ENCODE measurements at places on chromosomes 4 and X. TPM values are rescaled to one million over a fixed set of nuclear protein-coding genes. Genes with fewer than 3 reads are reported as not detected.
A peak's percentile ranks its signal among the peaks of the same experiment; 100 is the strongest.

The KIAA1210 gene
- total RNA-seq: not detected

The UFSP2 gene
- 43.0 TPM for total RNA-seq

The TGIF2LX gene
- not detected for total RNA-seq

GRCh38 chr4:139208404-139208945, 31.5 kb upstream of the ELF2 start:
- no peak for DNase-seq

DNA sequence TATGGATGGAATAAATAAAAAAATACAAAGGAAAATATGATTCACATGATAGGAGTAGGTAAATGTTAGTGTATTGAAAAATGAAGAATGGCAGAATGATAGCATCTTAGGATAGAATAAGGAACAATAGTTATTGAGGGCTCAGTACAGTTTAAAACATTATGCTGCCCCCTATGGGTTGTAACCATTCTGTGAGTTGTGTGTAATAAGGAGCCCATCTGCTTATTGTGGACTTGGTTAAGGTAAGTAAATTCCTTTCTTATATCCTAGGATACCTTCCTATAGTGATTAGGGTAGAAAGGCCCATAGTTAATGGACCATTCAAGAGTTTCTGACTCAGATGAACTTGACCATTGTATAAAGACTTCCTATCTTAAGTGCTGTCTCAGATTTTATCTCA, 195.8 kb downstream of the PDHA2 start:
- DNase-seq: peak; percentile 18

DNA sequence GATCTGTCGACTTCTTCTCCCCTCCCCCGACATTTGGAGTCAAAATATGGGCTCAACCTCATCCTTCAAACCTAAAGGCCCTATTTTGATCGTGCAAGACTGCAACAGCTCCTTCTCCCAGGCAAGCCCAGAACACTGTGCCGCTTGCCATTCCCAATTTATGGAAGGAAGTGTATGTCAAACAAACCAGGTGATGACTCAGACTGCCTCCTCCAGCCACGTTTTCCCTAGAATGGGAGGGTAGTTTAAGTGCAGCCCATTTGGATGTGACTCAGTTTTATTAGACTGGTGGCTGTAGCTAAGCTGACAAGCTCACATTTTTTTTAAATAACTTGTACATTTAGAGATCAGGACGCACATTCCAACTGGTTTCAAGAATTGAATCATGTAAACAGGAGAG, 570.4 kb upstream of the DIPK2B start:
- no peak for DNase-seq

DNA sequence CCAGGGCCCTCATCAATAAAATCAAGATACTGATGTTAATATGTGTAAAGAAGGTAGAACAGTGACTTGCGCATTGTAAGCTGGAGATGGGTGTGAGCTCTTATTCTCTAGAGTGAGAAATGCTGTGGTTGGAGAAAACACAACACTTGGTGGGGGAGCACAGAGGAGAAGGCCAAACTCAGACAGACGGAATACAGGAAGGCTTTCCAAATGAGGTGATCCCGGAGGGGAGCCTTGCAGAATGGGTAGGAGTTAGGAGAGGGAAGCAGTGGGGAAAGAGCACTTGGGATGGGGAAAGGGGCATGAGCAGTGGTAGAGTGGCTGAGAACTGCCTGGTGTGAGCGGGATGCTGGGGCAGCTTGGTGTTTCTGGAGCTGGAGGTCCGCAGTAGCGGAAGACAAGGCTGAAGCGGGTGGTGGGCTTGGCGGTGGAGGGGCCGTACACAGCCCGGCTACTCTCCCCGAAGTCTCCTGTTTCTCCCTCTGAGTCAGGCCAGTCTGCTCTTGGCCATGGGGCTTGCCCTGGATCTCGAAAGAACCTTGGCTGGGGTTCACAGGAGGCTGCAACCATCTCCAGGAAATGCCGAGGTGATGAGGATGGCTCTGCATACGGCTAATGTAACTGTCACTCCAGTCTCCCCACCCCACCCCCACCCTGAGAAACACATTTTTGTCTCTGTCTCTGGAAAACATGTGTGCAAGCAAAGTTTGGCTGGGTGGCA, 11.3 kb upstream of the PLAC1 start:
- no peak for DNase-seq

DNA sequence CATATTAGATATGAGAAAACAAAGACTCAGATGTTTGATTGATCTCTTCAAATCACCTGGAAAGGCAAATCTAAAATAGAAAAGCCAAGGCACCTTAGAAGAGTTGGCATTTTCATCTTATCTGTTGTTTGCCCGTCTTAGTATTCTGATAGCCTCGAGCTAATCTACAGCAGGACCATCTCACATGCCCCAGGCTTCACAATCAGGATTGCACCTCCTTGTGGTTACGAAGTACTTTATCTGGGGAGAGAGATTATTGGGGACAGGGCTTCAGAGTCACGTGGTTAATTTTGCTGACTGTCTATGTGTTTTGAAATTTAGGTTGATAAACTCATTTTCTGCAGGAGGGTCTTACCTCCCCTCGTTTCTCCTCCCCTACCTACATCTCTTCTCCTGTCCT, 313.1 kb upstream of the ANXA10 start:
- DNase-seq: no peak

DNA sequence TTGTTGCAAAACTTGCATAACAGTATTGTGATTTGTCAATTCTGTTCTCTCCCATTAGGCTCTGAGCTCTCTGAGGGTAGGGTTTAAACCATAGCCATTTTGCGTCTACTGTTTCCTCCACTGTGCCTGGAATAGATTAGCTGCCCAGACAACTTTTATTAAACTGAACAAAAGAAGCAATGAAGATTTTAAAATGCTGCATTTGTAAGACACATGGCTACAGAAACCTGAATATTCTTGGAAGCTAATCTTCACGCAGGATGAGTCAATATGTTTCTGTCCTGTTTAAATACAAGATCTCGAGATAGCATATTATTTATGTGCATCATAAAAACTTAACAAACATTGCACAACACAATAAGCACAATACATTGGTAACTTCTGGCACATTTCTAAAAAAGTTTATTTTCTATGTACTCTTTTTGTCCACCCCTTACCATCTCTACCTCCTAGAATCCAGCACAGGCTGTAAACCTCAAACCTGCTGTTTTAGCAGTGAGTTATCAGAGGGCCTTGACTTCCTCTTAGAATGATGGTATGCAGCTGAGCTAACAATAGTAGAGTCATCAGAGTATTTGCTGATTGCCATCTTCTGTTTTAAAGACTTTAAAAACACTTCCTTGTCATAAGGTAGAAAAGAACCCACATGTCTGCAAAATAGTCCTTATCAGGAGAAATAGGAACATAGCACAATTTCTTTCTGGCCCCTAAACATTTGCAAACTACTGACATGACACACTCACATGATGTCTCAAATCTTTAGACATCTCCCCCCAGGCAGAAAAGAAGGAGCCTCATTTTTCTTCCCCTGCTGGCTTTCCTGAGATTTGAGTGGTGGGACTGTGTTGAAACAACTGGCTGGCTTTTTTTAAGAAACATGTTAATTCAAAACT, 10.6 kb upstream of the CCNG2 start:
- no peak for DNase-seq

DNA sequence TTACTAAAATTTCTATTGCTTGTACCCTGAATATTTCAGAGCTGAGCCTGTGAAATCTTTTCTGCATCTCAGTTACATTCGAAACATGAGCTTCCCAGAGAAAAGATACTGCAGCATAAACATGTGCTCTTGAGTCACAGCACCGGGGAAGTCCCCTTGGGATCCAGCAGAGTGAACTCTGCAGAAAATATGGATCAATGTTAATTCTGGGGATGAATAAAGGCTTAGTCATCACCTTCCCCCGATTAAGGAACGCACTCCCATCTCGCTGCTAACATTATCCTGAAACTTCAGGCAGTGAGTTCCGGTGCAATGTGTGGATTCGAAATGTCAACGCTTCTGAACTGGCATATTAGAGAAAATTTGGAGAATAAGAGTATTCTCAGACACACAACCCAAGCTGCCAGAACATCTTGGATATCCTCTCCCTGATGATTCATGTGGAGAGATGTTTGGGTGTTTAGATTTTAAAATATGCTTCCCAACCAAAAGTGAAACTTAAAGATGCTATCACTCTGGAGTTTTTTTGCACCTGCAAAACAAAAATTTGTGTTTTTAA, 90.8 kb downstream of the IRF2 start:
- DNase-seq: no peak
